ENCODE measurements at places on chromosomes 7 and 10.

- DNase-seq: no peak
Observed at GRCh38 chr10:76336213-76336963, 905.0 kb downstream of the LRMDA start.

- DNase-seq: no peak
Observed at GRCh38 chr7:85144771-85145170, 42.1 kb downstream of the SEMA3D start.

DNA sequence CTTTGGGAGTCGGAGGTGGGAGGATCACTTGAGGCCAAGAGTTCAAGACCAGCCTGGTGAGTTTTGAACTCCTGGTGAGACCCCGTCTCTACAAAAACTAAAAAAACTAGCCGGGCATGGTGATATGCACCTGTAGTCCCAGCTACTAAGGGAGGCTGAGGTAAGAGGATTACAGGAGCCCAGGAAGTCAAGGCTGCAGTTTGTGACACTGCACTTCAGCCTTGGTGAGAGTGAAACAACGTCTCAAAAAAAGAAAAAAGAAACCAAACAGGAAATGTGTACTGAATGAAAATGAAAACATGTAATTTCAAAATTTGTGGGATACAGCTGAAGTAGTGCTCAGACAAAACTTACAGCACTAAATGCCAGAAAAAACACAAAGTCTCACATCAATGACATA lies 7.6 kb downstream of the ARHGAP12 start:
- no peak for DNase-seq

GRCh38 chr7:50959991-50960390 lies 177.3 kb upstream of the GRB10 start:
- DNase-seq: no peak

DNA sequence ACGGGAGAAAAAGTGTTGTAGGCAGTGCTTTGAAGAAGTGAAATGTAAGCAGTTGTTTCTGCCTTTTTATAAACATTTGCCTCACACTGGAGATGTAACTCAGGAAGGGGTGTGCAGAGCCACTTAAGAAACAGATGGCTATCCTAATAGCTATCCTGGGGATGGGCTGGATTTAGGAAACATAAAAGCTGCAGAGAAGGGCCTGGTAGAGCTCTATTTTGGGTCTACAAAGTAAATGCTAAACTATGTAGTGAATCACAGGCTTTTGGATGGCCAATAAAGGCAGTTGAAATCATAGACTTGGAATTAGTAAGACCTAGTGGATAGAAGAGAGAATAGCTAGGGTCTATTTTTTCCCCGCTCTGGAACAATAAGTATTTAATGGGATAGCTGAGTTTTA lies 79.9 kb upstream of the AGR3 start:
- DNase-seq: no peak

- DNase-seq: no peak
Observed at GRCh38 chr10:119634219-119634544, 17.0 kb upstream of the BAG3 start.

DNA sequence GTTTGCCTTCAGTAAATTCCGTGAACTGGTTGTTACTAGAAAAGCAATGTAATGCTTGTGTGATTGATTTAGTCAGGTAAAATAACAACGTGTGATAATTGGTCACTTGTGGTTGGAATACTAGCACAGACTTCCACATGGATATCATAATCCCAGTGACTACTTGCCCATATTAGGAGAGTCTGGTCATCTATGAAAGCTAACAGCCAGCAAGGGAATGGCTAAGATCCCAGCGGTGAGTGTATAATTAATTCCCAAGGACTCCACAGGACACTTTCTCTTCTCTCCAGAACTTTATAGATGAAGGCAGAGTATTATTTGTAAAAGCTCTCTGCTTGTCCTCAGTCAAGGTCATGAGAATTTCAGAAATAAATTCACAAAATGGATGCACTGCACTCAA lies 662.6 kb upstream of the TEX47 start:
- no peak for DNase-seq

- no peak for DNase-seq
Observed at GRCh38 chr10:7397049-7398035, 13.5 kb downstream of the SFMBT2 start.

GRCh38 chr10:28592953-28593352 lies 60.0 kb downstream of the WAC start:
- DNase-seq: no peak

DNA sequence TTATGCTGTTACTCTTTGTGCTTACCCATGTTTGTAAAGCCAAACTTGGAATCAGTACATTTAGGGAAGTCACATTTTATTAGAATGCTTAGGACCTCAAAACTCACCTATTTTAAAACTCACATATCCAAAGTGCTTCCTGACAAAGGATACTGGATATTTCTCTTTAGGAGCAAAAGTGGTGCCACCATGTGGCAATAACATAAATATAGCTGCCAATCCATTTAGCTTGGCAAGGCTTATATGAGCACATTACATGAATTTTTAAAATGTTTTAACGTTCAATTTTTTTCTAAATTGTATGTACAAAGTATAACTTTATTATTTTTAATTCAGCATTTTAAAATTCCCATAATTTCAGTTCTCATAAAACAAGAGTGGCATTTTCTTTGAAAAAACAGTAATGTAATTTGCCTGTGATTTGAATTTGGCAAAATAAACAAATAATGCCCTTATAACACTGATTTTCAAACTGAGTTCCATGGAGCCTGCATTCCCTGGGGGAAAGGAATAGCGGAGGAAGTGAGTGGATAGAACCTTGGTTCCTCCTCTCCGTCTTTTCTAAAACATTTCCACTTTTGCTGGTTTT lies 75.4 kb downstream of the HDAC9 start:
- no peak for DNase-seq

DNA sequence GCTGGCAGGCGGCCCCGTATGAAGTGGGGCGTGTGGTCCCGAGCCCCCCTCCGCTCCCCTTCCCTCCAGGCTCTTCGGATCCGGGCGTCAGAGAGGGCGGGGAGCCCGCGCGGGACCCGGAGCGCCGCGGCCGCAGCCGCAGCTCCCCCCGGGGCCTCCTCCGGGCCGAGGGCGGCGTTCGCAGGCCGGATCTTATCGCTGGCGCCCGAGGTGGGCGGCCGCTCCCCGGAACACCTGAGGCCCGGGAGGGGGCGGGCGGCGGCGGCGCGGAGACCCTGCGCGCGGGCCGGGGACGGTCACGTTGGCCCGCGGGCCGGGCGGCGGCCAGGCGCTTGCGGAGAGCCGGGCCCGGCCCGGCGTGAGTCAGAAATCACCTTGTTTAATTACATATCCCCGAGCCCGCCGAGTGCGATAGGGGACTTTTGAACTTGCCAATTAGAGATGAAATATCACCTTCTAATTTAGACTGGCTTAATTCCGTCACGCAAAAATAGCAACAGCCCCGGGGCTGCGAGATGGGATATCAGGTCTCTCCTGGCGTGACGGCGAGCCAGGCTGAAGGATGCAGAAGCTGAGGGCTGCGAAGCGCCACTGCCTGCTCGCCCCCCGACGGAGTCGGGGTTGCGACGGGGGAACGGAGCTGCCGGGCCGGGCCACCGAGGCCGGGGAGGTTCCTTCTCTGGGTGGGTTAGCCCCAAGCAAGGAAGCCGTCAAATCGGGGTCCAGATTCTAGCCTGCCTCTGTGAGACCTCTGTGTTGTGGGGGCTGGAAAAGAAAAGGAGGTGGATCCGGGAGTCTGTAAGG lies 43.4 kb downstream of the LDB3 start:
- DNase-seq: peak; percentile 60

DNA sequence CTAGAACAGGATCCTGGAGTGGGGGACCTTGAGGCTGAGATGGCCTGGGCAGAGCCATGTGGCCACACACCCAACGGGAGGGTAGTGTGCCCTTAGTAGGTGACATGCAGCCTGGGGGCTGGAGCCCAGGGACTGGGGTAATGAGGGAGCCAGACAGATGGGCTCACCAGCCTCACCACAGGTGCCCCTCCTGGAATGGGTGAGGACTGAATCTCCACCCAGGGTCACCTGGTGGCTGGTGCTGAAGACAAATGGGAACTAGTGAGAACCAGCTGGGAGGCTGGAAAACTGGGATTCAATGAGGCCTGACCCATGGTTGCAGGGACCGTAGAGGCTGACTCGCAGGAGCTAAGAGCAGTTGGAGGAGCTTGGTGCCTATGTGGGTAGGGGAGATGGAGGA lies 6.1 kb downstream of the ZP3 start:
- no peak for DNase-seq

- no peak for DNase-seq
Observed at GRCh38 chr7:14717816-14718215, 184.7 kb downstream of the DGKB start.

- DNase-seq: no peak
Observed at GRCh38 chr10:13039761-13040160, 38.2 kb upstream of the CCDC3 start.

DNA sequence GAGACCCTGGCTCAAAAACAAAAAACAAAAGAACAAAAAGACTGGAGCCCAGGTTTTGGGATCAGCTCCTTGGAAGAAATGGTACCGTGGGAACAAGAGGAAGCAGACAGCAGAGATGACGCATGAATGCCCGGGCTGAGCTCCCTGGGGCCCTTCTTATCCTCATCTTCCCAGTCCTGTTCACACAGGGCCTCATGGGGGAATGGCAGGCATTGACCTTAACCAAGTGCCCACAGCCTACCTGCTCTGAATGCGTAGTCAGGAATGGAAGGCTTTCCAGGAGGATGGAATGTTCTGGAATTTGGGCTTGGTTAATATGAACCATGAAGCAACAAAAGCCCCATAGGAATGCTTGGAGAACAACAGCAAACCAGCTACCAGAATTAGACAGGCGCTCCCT lies 154.7 kb downstream of the PRPF18 start:
- DNase-seq: no peak

- no peak for DNase-seq
Observed at GRCh38 chr7:4288791-4289394, 393.2 kb upstream of the FOXK1 start.

DNA sequence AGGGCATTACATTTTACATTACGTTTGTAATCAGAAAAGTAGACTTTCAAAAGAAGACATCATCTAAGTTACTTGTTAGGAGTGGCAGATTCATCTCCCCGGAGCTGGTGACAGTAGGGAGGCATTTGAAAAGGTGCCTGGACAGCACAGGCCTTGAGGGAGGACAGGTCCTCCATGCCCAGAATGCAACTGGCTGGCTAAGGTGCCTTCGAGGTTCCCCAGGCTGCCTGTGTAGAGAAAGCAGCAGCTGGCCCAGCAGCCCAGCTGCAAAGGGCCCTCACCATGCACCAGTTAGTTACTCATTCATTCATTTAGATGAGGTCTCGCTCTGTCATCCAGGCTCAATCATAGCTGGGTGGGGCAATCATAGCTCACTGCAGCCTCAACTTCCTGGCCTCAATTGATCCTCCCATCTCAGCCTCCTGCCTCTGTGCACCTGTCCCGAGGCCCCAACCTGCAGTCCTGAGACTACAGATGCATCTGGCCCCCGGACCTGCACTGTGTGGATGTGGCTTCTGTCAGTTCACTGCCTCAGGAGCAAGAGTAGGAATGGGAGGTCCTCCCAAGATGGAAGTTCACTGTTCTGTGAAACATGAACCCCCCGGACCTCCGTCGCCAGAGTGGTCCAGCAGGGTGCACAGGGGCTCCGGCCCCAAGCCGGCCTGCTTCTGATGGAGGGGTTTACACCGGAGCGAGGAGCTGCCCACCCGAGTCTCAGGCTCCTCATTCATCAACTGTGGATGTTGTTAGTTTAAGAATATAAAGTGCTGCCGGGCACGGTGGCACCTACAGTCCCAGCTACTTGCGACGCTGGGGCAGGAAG lies 36.6 kb downstream of the PRKAG2 start:
- no peak for DNase-seq

GRCh38 chr10:55398497-55398882 lies 597.5 kb upstream of the PCDH15 start:
- DNase-seq: no peak

- no peak for DNase-seq
Observed at GRCh38 chr10:49360271-49361177, 35.4 kb downstream of the DRGX start.

DNA sequence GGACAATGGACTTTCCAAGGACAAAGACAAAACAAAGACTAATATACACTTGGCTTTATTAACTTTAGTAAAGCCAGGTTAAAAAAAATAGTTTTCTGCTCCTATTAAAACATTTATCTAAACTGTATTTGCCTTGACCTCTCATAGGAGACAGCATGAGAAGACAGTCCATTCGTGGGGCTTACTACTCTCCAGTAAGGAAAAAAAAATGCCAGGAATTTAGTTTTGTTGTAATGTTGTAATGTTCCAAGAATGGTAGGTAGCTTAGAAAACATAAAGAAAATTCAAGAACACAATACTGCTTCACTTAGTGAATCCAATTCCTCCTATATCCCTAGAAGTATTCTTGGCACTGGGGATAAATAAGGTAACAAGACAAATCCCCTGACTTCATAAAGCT lies 81.7 kb downstream of the KMT2C start:
- no peak for DNase-seq

DNA sequence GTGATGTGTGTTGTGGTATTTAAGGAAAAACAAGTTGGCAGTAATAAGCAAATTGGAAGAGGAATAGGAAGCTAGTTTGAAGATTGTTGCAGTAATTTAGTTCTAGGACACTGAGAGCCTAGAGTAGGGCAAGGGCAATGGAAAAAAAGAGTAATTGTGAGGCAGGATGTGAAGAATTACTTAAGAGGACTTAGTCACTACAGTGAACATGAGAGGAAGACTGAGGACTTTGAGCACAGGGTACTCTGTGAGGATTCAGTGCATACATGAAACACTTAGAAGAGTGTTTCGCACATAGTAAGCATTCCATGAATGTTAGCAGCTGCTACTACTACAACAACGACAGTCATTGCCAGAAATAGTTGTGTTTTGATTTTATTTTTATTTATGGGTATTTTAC lies 30.9 kb upstream of the DKK1 start:
- DNase-seq: no peak

DNA sequence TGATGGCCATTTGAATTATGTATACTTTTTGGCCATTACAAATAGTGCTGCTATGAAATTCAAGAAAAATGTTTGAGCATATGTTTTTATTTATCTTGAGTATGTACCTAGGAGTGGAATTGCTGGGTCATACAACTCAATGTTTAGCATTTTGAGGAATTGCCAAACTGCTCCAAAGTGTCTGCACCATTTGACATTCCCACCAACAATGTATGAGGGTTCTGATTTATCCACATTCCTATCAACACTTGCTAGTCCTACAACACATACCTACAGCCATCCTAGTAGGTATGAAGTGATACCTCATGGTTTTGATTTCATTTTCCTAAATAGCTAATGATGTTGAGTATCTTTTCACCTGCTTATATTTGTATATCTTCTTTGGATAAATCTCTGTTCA lies 165.5 kb downstream of the NOC3L start:
- DNase-seq: no peak

DNA sequence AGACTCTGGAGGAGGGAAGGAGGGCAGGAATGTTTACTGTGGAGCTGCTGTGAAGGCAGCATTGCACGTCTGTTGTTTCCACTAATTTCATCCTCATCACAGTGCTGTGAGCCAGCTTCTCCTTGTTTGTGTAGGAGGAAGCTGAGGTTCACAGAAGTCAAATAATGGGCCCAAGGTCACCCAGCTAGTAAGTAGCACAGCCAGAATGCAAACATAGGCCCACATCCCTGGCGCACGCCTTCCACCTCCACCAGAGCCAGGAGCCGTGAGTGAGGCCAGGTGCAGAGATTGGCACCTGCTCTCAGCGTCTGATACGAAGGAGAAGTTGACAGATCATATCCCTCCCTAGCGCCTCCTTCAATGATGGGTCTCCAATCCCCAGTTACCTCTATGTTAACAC lies 93.6 kb downstream of the HTR5A start:
- no peak for DNase-seq
